ENCODE measurements at places on chromosomes 6 and 20. TPM values are rescaled to one million over a fixed set of nuclear protein-coding genes. Genes with fewer than 3 reads are reported as not detected.

HLA-DRB1 gene
- polyA plus RNA-seq, result 23.4 TPM

ARFGEF3 gene
- 6.7 TPM for polyA plus RNA-seq

ULBP2 gene
- 0.75 TPM for polyA plus RNA-seq

CCN6 gene
- polyA plus RNA-seq, result 2.5 TPM

SIRPA gene
- 24.4 TPM for polyA plus RNA-seq

BCAS1 gene
- polyA plus RNA-seq, result 2.3 TPM

DEFB124 gene
- not detected for polyA plus RNA-seq

C6orf118 gene
- polyA plus RNA-seq, result 5.6 TPM

BPIFA1 gene
- not detected for polyA plus RNA-seq

ASIP gene
- not detected for polyA plus RNA-seq
